ENCODE measurements at places on chromosomes 2 and 18. TPM values are rescaled to one million over a fixed set of nuclear protein-coding genes. Genes with fewer than 3 reads are reported as not detected.

The C2orf15 gene
- not detected for total RNA-seq

The ONECUT2 gene
- 0.05 TPM for total RNA-seq

The KIF5C gene
- 3.8 TPM for total RNA-seq

The CYP1B1 gene
- 135 TPM for total RNA-seq

The CNTNAP5 gene
- not detected for total RNA-seq

The ST8SIA5 gene
- total RNA-seq: 0.36 TPM

The MAP3K20 gene
- total RNA-seq: 55.7 TPM

The NT5C1B gene
- total RNA-seq: not detected

The VWC2L gene
- total RNA-seq: not detected

DNA sequence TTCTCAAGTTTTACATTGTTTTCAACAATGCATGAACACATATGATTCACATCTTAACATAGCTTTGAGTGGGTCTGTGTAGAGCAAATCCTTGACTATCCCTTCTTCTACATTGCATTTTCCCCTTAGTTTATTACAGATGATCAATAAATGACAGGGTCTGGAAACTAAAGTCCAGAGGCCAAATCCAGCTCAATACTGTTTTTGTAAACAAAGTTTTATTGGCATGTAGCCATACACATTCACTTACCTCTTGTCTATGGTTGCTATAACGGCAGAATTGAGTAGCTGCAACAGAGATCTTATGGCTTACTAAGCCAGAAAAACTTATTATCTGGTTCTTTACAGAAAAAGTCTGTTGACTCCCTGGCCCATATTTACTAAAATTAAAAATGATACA, 12.8 kb downstream of the FANCL start:
- DNase-seq: no peak

- DNase-seq: no peak
Observed at GRCh38 chr18:24660956-24661355, 200.5 kb downstream of the HRH4 start.

- DNase-seq: no peak
Observed at GRCh38 chr2:60855989-60856669, 25.2 kb upstream of the REL start.

DNA sequence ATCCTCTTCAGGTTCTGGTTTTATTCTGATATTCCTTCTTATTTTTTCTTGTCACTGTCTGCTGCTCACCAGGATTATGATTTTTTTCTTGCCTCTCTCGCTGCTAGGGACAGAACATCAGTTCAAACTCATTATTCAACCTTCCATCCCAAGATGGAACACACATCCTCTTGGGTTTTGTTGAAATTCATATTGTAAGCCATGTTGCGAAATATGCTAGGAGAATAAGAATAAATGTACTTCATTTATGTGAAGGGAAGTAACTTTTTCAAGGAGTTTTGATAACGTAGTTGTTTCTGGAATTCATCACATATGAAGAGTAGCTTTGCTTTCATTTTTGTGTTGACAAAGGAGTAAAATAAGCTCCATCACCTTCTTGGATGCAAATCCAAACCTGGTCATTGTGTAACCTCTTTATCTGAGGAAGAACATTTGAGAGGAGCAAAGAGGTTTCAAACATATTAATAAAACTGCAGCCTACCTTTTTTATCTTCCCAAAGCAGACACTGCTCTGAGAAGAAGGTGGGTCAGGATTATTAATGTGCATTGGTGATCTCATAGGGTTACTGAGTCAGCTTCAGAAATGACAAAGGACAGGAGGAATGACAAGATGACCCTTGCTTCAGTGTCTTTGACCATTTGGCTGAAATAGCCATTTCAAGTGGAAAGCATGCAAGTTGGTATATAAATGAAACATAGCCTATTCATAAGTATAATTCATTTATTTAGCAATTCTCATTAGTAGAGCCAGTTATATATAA, 280.0 kb downstream of the GULP1 start:
- no peak for DNase-seq

DNA sequence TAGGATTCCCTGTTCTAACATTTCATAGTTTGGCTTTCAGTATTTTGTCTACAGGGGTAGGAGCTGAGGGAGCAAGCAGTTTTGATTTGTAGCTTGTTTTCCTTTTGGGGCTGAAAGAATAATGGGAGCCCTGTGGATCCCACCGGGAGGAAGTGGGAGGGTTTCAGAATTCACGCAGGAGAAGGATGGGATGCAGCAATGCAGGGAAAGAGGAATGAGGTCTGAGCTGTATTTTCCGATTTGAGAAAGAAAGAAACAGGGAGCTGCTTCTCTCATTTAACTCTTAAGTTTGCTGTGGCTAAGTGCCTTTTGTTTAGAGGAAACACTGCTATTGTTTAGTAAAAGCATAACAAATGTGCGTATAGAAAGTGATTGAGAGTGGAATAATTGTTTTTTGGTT, 141.0 kb downstream of the ADCYAP1 start:
- no peak for DNase-seq

DNA sequence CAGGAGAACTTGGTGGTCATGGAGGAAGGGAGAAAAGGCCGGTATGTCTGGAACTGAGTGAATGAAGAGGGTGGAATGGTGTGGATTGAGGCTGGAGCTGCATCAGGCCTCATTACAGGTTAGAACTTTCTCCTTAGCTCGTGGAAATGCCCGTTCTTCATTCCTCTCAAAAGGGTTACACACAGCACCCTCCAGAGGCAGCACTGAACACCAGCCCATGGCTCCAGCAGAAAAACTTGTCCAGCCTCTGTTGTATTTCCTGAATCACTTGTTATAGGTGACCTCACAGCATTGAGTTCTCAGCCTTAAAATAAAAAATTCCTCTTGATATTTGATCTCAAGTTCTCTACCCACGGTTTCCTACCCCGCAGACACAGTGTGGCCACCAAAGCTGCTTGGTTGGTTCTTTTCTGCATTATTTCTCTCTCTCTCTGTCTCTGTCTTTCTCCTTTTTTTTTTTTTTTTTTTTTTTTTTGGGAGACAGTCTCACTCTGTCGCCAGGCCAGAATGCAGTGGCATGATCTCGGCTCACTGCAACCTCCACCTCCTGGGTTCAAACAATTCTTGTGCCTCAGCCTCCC, 89.6 kb downstream of the ITGB1BP1 start:
- no peak for DNase-seq

DNA sequence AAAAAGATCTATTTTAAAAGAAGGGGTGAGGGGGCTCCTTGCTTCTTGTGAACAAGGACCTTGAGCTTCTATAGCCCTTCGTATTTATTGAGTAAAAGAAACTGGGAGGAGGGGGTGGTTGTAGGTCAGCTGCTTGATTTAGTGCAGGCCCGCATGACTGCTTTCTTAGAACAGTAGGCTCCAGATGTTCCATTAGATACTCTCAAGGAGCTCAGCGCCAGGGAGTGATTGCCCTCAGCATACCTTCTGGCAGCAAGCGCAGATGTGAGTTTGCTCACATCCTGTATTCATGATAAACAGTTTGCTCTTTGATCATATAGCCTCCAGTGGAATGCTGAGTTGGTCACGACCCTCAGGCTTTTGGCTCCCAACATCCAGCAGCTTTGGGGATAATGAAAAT, 108.9 kb upstream of the XPO1 start:
- DNase-seq: no peak

GRCh38 chr2:45128580-45128997, 119.3 kb upstream of the SIX2 start:
- DNase-seq: no peak

DNA sequence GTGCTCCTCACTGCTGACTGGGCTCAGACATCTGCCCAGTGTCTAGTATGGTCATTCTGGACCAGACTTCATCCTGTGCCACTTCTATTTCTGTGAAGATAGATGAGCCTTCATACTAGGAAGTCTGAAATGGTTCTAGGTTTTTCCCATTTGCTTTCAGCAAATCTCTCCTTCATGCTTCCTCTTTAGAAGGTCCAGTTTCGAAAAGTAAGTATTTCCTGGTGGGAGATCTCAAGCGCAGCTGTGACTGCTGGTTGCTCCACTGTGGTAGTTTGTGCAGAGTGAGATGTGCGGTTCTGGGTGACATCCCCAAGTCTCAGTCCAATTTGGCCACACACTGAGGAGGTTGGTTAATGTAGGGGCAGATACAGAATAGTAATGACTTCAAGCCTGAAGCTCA, 14.4 kb downstream of the IL36B start:
- no peak for DNase-seq

DNA sequence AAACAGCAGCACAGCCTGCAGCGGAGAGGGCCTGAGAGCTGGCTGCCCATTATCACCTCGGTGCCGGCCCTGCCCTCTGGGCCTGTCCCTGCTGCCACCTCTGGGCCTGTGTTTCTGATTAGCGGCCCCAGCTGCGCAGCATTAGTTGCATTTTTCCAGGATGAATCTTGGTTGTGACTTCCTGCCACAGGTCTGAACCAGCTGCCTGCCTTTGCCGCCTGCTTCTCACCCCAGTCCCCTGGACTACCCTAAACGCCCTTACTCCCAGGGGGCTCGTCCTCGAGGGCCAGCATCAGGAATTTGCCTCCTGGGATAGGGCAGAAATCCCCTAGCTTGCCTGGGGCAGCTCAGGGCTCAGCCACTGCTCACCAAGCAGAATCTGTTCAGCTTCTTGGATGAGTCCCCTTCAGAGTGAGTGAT, 342.8 kb downstream of the DYSF start:
- no peak for DNase-seq

DNA sequence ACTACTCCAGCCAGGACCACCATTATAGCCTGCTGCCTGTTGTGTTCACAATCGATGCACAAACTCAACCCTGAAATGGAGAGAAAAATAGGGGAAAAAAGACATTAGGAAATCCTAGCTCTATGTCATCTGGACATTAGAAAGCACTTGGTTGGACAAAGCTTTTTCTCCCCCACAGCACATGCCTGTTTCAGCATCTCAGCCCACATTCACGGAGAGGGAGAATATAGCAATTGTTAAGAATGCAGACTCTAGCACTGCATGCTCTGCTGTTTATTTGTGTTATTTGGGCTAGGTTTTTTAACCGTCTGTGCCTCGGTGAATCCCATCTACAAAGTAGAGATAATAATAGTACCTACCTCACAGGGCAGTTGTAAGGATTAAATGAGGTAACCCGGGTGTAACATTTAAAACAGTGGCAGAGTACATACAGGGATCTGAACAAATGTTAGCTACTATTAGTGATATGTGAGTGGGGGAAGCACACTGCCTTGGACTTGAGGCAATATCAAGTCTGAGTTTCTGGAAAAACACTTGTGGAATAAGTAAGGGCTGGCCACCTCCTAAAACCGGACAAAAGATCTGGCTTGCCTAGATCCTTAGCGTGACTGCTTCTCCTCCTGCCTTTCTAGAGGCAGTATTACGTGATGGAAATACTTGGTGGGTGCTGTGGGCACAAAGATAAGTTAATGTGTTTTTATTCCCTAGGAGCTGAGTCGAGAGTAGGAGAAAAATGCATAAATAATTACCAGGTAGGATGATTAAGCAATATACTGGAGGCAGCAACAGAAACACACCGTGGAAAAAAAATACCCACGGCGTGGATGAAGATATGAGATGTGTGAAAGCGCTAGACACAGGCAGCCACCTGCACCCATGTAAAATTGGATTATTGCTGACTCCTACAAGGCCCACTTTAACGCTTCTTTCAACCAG, 1.0 kb upstream of the PPP1CB start:
- no peak for DNase-seq

All from chondrocyte (in vitro differentiated cells).